GM23248 (cell line): ENCODE measurements at places on chromosomes 7 and 10.

DNA sequence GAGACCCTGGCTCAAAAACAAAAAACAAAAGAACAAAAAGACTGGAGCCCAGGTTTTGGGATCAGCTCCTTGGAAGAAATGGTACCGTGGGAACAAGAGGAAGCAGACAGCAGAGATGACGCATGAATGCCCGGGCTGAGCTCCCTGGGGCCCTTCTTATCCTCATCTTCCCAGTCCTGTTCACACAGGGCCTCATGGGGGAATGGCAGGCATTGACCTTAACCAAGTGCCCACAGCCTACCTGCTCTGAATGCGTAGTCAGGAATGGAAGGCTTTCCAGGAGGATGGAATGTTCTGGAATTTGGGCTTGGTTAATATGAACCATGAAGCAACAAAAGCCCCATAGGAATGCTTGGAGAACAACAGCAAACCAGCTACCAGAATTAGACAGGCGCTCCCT lies 154.7 kb downstream of the PRPF18 start:
- no peak for DNase-seq

- peak; percentile 60 for DNase-seq
Measured at GRCh38 chr10:59622320-59623132, 87.1 kb downstream of the SLC16A9 start.

DNA sequence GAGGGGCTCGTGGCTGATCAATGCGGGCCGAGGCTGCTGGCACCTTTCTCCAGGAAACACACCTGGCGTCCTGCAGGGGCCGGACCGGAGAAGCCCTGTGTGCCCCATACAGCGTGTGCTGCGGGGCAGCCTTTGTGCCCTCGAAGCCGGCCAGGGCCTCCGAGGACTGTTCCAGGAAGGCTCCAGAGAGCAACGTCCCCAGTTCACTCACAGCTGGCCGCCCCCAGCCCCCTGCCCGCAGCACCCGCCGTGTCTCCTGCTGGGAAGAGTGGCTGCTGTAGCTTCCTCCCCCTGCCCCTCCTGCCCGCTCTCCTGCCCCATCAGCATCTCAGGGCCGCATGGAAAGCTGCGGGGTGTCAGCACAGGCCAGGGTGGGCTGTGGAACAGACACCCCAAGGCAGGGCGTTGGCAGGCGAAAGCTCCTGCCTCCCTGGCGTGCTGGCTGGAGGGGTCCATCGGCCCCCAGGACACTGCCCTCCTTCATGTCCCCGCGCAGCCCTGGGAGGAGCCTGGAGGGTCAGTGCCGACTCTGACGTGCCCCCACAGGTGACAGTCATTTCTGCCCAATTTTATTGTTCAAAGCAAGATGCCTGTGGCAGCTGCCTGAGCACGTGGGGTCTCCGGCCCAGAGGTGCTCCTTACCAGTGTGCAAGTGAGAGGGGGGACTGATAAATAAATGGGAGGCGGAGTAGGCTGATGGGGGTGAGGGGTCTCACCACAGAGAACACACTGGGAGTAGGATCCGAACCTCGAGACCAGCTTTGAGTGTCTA lies 95.8 kb upstream of the DIP2C start:
- no peak for DNase-seq

DNA sequence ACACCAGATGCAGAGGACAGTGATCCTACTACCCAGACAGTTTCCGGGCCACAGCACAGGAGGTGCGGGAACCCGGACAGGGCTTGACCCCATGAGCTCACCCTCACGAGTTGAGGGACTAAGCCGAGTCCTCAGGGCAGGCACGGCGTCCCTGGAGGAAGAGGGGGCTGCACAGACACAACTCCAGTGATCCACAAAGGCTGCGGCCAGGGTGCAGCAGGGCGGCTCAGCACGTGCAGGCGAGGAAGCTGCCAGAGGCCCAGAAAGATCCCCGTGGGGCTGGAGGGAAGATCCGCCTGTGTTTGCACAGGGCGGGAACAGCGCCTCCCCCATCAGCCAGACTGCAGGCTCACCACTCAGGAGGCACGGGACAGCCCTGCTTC lies 45.9 kb upstream of the TMEM72 start:
- no peak for DNase-seq

GRCh38 chr7:131105294-131105798 lies 222.3 kb upstream of the MKLN1 start:
- peak; percentile 63 for DNase-seq

DNA sequence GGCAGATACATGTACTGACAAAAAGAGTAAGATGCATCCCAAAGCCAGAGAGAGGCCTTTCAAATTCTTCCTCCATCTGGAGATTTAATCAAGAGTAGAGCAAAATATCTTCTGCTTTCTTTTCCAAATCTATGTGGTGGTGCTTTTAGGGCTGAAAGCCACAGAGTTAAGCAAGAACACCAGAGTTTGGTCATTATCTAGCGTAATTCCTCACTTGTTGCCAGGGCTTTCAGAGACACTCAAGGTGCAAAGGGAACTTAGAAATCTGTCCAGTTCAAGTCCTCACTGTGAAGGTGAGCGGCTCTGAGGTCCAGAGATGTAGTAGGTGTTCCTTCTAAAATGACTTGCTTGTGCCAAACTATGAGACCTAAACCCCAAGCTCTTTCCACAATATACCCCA lies 10.9 kb upstream of the NFE2L3 start:
- no peak for DNase-seq

DNA sequence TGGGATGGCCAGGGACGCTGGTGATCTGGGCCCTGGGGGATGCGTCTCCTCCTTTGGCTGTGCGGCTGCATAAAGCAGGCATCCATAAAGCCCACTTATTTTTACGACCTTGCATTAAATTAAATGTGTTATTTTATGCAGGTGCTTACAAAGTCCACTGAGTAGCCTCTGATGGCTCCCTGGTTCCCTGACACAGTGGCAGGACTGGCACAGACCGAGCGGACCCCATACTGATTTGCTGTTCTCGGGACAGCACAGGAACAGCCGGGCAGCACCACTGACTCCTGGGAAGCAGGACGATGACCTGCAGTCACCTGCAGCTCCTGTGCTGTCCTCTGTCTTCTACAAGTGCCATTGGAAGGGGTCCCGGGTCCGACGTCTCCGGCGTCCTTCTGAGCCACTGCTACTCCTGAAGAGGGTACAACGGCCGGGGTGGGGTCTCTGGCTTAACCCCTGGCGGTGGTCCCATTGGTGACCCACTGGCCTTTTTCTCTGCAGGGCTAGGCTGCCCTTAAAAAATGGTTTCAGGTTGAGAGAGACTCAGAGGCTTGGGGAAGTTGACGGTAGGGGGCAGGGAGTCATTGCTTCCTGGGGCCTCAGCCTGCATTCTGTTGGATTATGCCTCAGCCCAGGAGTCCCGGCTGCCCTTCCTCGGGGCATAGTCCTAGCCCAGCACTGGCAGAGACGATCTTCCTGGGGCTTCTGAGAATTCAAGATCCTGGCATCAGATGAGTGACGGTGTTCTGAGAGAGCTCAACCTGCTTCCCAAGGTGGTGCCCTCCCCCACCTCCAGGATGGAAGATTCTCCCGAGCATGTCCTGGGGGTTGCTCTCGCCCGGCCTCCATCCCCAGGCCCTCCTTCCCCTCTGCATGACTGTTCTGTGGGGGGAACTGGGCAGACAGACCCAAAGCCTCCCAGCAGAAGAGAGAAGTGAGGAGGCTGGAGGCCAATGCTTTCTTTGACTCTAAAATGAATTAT lies 330.1 kb downstream of the ADARB2 start:
- no peak for DNase-seq

DNA sequence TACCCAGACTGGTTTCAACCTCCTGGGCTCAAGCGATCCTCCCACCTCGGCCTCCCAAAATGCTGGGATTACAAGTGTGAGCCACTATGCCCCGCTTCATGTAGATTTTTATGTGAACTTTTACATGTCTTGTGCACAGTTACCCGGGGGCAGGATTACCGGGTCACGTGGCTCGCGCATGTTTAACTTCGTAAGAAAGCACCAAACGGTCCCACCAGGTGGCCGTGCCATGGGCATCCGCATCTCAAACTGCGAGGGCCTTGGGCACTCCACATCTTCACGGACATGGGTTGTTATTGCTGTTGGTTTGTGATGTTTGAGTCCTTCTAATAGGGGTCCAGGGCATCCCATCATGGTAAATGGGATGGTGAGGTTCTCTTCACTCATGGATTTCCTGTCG lies 636.6 kb upstream of the FOXK1 start:
- no peak for DNase-seq

DNA sequence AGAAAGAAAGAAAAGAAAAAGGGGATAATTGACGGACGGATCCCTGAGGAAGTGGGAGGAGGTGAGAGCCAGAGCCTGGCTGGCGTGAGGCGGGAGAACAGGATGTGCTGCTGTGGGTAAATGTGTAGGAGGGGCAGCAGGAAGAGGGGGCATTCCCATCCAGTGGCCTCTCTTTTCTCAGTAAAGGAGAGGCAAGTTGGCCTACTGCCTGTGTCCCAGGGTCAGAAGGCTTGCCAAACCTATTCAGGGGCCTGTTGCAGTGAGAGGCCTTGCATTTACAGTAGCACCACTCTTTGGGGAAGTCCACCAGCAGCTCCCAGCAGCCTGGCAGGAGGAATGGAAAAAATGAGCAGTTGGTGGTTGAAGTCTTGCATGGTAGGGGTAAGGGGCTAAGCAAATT lies 26.6 kb upstream of the ASCC1 start:
- DNase-seq, result peak; percentile 22

- DNase-seq, result no peak
Measured at GRCh38 chr7:66662646-66663264, 34.1 kb downstream of the KCTD7 start.
